ENCODE measurements at places on chromosomes 11 and 22. TPM values are rescaled to one million over a fixed set of nuclear protein-coding genes. Genes with fewer than 3 reads are reported as not detected.
A peak's percentile ranks its signal among the peaks of the same experiment; 100 is the strongest.

GRCh38 chr11:78567209-78567608 is 7.5 kb downstream of the NARS2 start:
- no peak for DNase-seq

DNA sequence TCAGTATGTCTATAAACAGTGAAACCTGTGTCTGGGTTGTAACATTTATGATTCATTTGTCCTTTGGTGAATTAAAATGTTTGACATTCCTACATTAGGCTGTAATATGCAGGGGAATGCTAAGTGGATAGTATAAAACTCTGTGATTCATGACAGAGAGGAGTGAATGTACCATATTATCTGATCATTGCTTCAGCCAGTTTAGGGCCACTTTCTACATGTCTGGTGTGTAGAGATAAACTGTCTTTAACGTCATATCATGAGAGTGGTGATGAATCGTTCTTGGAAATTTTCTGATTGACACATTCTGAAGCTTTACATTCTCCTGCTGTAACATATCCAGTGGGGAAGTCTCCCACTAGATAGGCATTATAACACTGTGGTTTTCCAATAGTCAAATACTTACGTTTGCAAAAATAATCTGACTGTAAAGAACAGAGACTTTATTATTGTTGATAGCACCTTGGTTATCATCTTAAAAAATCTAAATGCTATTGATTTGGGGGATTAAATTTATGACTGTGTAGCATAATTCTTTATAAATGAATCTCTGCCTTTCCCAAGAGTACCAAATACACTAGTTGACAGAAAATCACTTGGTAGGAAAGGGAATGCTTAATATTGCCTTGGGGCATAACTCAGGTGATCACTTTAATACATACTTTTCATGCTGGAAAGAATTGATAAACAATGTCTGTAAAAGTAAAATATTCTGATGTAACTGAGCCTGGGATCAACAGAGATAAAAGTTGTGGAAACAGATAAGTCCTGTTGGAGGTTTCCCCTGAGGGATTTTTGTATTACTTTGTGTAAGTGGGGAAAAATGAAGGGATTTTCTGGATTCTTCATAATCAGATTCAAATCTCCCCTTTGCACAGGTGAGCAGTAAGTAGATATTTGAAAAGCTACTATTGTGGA is 427.9 kb downstream of the JRKL start:
- DNase-seq: no peak

GRCh38 chr11:70026726-70027125 is 51.4 kb upstream of the ANO1 start:
- no peak for DNase-seq

DNA sequence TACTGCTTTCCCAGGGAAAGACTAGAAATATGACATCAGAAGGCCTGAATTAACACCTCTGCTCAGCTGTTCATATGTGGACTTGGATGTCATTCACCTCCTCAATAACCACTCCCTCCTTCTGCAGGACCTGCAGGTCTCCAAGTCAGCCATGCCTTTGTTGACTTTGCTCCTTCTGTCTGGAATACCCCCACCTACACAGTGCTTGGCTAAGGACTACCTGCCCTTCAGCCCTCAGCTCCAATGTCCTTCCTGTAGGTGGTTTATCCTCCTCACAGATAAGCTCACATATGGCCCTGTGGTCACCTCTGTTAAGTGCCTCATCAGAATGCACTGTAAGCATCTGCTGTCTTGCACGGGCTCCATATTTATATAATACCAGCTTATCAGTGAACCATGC is 26.4 kb upstream of the FAT3 start:
- DNase-seq: no peak

GRCh38 chr11:91730057-91730456 is 494.6 kb upstream of the FAT3 start:
- DNase-seq: no peak

- no peak for DNase-seq
Measured at GRCh38 chr11:68963779-68964178, 17.0 kb downstream of the MRGPRD start.

DNA sequence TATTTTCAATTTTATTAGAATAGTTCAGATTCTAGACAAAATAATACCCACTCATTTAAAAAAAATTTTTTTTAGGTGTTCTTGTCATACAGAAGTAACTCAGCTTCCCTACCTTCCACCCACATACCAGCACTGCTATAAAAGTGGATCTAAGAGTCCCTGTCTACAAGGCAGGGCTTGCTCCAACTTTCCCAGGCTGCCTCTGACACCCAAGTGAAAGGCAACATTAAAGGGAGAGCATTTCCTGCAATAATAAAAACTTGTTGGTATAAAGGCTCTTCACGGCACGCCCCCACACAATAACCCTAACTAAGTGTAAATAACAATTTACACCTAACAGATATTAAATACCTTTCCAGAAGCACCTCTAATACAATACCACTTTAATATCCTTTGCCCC is 127.2 kb downstream of the APOL5 start:
- no peak for DNase-seq

DNA sequence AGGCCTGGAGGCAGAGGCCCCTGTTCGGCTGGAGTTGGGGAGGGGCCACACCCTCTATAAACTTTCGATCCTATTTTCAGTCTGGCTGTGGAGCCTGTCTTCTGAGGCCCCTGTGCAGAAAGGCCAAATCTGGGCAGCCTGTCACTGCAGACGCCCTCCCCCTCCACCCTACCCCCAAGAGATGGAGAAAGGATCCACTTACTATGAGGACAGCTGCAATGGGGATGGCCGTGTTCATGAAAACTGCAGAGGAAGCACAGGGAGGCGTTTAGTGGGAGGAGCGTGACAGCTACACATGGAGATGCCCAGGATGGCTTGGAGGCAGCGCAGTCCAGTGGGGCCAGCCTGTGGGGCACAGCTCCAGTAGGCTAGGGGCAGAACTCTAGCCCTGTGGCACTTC is 43.5 kb upstream of the KCNJ11 start:
- no peak for DNase-seq

DNA sequence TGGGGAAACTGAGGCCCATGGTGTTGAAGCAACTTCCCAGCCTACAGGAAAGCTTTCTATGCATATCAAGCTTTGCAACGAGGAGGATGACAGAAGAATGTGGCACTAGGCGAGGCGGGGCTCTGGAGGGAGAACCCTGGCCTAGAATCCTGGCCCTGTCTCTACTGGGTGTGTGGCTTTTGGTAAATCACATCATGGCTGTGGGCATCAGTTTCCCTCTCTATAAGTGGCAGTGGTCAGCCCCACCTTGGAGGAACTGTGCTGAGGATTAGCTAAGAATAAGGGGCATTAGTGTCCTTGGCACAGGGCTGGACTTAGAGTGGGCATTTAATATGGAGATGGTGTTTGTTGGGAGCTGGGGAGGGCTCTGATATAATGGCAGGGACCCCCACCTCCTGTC is 122.6 kb upstream of the CRYBB3 start:
- no peak for DNase-seq

- DNase-seq: no peak
Measured at GRCh38 chr11:10758957-10759356, 7.9 kb downstream of the CTR9 start.

DNA sequence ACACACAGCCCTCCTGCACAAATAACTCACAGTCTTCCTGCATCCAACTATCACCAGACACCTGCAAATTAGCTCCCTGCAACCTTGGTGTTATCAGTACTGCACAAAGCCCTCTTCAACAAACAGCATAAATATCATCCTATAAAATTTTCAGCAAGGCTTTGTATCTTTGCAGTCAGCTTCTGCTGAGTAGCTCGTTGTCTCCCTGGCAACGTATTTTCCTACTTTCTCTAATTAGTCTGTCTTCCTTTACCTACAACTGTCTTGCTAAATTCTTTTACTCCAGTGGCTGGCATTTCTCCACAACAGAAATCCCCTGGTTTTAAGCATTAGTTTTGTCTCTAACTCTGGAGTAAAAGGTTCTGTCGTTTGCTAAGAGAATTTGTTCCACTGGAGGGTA is 3.9 kb downstream of the OR8D4 start:
- DNase-seq: no peak

- peak; percentile 87 for DNase-seq
Measured at GRCh38 chr22:36244522-36245391, 5.4 kb upstream of the APOL2 start.

DNA sequence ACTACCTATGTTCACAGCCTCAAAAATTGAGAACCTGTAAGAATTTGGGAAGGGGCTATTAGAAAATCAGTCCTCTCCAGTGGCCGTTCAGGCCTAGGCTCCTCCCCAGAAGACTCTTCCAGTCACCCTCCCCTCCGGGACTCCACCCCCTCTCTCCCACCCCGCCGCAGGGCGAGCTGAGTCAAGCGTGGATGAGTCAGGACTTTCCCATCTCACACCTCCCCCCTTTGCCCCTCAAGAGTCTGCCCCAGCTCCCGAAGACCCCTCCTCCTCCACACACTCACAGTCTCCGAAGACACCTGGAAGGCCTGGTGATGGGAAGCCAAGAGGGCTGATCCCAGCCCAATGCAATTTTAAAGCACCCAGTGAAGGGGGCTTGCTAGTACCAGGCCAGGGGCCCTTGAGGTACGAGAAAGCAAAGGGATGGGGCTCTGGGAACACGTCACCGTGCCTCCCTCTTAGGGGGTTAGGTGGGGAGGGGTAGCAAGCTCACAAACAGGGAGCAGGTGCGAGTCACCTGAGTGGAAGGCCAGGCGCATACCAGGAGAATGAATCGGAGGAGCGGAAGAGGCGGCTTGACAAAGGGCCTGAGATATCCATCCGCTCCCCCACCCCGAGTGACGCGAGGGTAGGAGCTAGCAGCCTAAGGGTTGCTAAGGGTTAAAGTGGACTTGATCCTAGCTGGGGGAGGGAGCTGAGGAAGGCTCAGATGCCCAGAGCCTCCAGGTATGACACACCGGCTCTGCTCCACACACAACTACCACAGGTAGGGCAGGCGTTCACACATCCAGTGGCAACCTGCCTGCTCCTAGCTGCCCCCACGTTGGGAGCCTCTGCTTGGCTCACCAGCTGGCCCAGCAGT is 13.6 kb downstream of the BCL9L start:
- peak; percentile 91 for DNase-seq

GRCh38 chr22:28629420-28630176 is 50.0 kb downstream of the TTC28 start:
- DNase-seq: no peak

Gene MMP8
- polyA plus RNA-seq: 0.02 TPM

Gene GLYAT
- 0.57 TPM for polyA plus RNA-seq

Gene SCGB1C1
- not detected for polyA plus RNA-seq

Gene KRTAP5-1
- not detected for polyA plus RNA-seq

Gene GAS2
- 1.9 TPM for polyA plus RNA-seq

Gene TYR
- not detected for polyA plus RNA-seq

Gene SYT8
- not detected for polyA plus RNA-seq

Gene PATE4
- polyA plus RNA-seq: not detected

Gene MS4A2
- polyA plus RNA-seq: 0.09 TPM

Gene HBG2
- 0.27 TPM for polyA plus RNA-seq

Gene SCT
- not detected for polyA plus RNA-seq

Gene C11orf42
- not detected for polyA plus RNA-seq

All from right cardiac atrium (tissue), 5 donors.